ENCODE measurements at places on chromosomes 5 and 9.
A peak's percentile ranks its signal among the peaks of the same experiment; 100 is the strongest.

DNA sequence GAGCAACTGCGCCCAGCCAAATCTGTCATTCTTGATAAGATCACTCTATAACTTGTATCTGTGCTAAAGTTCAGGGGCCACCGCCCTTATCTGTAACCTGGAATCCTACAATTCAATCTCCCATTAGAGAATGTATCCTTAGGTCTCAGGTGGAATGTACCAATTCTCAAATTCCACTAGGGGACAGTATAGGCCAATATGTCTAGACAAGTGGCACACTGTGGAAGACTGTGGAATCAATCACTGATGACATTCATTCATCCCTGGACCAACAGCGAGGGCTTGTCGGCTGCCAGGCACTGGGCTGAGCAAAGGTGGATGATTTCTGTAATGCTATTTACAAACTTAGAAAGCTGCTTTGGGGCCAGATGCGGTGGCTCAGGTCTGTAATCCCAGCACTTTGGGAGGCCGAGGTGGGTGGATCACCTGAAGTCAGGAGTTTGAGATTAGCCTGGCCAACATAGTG is 28.7 kb upstream of the MEGF9 start:
- no peak for DNase-seq

- no peak for DNase-seq
Measured at GRCh38 chr5:20241351-20241750, 253.4 kb upstream of the CDH18 start.

- no peak for DNase-seq
Measured at GRCh38 chr9:31950756-31951155, 433.7 kb upstream of the ACO1 start.

- peak; percentile 73 for DNase-seq
Measured at GRCh38 chr9:98192503-98193335, at the start of gene CORO2A. TSS of gene CORO2A (minus strand) at chr9:98192637. CDS start at chr9:98157660, 34,977 bp downstream.

GRCh38 chr5:107067395-107067794 is 603.3 kb downstream of the EFNA5 start:
- peak; percentile 5 for DNase-seq

DNA sequence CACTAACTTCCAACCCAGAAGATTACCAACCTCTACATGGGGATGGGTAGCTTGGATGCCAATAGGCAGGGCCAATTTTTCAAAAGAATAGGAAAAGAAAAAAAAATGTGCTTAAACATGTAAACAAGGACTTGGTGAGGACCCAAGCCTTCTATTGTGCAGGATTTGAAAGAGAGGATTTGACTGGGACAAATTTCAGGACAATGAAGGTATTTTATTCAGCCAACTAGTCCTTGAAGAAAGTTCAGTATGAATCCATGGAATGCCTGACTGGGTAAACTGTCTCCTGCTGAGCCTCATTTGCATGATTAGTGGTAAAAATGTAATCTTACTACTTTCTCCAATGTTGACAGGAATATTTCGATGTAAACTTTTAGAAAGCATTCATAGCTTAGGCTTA is 192.5 kb upstream of the RORB start:
- no peak for DNase-seq

- DNase-seq, result no peak
Measured at GRCh38 chr5:115179030-115179393, 9.3 kb upstream of the TRIM36 start.

DNA sequence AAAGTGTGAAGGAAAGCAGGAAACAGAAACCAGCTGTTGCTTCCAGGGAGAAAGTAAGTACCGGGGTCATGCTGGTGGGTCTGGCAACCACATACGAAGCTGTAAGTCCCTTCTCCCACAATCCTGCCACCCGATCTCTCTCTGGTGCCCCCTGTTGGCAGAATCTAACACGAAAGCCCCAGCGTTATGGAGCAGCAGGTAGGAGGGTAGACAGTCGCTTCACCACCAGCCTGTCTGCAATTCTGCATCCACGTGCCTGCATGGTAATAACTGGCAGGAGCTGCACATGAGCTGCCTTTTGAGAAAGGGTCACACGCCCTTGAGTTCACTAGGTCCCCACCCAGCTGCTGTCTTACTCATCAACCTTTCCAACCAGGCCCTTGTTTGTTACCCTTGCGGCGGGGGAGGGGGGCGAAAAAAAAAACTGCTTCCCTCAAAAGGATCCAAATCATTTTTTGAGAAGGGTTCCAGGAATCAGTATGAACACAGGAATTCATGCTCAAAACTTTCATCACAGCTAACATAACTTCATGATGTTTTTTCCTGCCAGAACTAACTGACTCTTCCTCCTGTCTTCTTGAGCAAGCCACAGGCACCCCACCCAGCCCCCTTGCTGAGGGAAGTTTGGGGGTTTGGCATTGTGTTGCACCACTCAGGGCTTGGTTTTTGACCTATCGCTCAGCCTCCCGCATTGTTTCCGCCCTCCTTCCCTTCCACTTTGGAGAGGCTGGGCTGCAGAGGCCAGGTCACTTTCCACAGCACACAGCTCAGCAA is 19.6 kb upstream of the TMEM252 start:
- peak; percentile 54 for DNase-seq

DNA sequence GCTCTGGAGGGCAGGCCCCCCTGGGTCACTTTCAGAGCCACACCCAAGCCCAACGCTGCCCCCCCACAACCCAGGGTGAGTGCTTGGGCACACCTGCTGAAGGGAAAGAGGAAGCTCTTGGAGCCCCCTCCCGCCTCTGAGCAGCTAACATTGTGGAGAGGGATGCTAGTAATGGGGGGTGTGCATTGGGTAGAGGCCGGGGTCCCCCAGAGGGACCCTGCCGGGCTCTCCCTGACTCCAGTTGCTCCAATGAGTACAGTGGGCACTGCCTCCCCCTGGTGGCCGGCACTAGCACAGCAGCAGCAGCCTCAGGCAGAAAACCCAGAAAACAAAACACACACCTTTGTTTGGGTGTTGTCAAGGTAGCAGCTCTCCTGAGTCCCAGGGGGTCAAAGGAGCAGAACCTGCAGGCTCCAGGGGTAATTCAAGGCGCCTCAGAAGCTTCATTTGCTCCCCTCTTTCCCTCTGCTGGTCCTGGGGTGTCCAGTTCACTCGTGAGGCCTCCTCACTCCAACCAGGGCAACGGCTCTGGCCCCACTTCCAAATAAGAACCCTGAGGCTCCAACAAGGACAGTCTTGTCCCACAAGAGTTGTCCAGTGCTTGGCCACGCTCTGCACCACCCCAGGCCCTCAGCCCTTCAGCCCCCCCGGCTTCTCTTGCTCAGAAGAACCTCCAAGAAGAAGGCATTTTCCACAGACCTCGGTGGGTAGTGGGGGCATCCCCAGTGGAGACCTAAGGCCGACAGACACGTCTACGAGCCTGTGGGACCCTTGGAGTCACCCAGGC is 16.1 kb downstream of the GBGT1 start:
- DNase-seq, result peak; percentile 52

DNA sequence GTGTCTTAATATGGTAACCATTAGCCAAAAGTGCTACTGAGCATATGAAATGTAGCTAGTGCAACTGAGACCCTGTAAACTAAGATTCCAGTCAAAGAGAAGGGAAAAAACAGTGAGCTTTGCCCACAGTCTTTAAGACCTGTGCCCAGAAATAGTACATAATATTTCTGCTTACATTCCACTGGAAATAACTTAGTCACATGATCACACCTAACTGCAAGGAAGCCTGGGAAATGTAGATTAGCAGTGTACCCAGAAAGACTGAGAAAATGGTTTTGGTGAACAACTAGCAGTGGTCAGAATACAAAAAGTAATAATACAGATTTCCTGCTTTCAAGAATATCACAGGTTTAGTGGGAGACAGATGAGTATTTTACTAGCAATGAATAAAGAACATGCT is 2.5 kb upstream of the CPLANE1 start:
- DNase-seq, result no peak

- DNase-seq, result peak; percentile 38
Measured at GRCh38 chr5:163915481-163915961, 410.1 kb downstream of the MAT2B start.

- DNase-seq, result no peak
Measured at GRCh38 chr5:61612431-61612830, 280.4 kb downstream of the ZSWIM6 start.

DNA sequence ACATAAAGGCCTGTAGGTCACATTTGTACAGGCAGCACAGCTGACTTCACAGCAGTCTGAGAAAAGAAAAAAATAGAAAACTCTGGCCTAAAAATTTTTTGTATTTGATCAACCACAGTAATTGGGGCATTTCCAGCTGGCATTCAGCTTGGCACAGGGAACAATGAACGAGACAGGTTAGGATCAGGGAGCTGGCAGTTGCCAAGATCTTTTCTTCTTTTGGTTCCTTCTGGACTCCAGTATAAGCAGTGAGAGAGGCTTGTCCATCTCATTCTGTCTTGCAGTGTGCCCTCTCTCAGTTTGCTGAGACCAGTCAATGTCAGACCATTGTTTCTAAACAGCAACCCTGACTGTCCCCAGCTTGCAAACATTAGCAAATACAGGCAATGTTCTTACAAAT is 601.1 kb downstream of the TLR4 start:
- no peak for DNase-seq

DNA sequence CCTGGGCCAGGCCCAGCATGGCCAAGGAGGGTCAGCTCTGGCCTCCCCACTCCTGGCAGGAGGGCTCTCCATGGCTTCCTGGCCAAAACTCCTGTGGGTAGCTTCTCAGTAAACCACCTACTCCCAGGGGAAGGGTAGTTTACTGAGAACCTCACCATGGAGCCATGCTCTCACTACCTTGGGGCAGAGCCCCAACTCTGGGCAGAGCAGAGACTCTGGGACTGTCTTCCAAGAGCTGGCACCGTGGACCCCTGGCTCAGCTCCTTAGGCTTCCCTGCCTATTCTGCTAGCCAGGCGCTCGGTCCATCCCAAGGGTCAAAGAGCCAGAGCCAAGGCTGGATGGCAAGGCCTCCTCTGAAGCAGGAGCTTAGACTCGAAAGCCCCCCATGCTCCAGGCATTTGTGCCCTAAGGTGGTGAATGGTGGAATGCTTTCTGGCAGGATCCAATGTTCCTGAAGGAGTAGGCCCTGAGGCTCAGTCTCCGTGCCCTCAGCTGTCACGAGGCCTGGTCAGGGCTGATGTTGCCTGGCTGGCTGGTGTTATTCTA is 19.6 kb downstream of the TCF7 start:
- DNase-seq, result no peak

DNA sequence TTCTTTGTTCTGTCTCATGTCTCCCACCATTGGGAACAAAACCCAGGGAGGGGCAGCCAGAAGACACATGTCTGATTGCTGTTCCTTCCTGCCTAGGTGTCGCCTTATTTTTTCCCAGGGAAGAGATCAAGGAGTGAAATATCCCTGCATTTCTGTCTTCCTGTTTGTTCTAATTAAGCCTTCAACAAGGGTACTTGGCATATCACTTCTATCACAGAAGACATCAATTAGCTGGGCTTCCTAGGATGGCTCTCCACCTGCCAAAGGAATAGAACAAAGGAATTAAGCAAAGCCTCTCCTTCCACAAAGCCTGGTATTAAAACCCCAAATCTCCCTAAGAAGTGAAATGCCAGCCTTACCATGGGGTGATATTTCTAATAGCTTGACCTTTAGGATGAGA is 299.5 kb upstream of the CD180 start:
- DNase-seq, result no peak

DNA sequence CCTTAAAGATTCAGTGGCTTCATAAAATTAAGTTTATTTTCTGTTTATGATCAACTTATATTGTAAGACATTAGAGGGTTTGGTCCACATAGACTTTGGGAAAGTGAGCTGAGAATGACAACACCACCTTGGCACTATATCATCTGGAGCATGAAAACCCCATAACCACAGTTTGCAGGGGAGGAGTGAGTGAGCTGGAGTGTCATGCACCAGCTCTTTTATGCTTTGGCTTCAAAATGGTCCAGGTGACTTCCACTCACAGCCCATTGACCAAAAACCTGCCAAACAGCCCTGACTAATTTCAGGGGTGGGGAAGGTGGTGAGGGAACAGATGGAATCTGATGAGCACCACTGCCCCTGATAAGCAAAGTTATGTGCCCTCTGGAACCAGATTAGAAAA is 295.8 kb downstream of the DMRTA1 start:
- DNase-seq, result no peak

GRCh38 chr5:11514705-11515432 is 389.4 kb downstream of the CTNND2 start:
- DNase-seq, result no peak

DNA sequence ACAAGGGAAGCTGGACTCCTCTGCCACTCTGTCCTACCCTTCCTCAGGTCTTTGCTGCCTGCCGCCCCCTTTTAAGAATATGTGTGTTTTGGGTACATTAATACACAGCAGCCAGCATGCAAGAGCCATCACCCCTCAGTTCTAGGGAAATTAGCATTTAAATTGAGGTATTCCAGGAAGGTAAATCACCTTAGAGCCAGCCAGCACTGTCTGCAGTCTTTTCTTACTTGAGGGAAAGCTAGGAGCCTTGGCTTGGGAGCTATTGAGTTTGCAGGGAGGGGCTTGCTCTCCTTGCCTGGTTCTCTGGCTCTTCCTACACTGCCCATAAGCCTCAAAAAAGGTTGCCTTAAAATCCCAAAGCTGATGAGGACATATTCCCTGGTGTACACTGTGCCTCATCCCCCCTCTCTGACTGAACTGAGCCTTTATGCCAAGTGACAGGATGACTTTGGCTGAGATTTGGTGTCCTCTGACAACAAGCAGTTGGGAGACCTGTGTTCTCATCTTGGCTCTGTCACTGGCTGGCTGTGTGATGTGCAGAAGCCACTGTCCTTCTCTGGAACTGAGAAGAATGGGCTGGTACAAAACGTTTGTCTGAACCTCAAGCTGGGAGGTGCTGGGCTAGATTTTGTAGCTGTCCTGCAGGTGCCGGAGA is 54.1 kb downstream of the TRIM32 start:
- no peak for DNase-seq

DNA sequence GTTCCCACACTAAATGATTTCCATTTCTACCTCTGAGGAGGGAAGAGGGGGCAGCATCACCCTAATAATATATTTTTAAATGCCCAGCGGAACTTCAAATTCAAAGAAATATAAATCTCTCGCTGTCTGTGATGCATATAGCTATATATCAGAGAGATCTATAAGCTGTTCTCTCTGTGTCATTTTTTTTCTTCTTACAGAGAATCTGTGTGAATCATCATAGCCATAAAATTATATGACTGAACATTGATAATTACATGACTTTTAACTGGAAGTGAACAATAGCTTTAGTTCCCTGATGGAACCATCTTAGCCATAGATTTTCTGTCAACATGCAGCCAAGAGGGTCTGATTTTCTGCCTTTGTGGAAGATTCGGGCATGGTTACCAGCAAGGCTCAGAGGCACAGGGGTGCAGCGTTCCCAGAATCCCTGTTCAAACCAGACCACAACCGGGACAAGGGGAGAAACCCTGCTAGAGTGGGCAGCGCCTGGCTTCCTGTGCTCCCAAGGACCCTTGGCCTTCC is 93.7 kb upstream of the OSMR start:
- DNase-seq, result no peak

- DNase-seq, result peak; percentile 47
Measured at GRCh38 chr9:15205632-15206420, 101.2 kb downstream of the TTC39B start.
